ENCODE measurements at places on chromosomes 1 and 21.

GRCh38 chr1:77010937-77011336 is 143.7 kb downstream of the ST6GALNAC5 start:
- no peak for DNase-seq

GRCh38 chr1:185073725-185074124 is 28.4 kb downstream of the RNF2 start:
- DNase-seq, result no peak

DNA sequence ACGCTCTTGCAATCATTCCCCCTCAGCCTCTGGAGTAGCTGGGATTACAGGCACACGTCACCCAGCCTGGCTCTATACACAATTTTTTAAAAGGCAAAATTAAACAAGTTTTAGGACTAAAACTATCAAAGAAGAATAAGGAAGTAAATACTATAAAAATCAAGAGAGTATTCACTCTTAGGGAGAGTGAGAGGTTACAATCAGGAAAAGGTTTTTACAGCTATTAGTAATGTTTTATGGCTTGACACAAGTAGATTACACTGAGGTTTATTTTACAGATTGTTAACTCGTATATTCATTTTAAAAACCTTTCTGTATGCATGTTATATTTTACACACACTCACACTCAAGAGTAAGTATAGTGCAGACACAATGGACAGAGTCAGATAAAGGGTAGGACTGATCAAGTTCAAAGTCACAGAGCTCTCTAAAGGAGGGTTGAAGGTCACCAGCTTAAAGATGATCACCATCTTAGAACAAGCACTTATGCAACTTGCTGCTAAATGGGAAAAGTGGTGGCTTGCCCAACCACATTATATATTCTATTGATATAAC is 77.9 kb upstream of the MAN1A2 start:
- DNase-seq, result no peak

GRCh38 chr21:36255663-36256062 is 64.3 kb upstream of the MORC3 start:
- no peak for DNase-seq

DNA sequence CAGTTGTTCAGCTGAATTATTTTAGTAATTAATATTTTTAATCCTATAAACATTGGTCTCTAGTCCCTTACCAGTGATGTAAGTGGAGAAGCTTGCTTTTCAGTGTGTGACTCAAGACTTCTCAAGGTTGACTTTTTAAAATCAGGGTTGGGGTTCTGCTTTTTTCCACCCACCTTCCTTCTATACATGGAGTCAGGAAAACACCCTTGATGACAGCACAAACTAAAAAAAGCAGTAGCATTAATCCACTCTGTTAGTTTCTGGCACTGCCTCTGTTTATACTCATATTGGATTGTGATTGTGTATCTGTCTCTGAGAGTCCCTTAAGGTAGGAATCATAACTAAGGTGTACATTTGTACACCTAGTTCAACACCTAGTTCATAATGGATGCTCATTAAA is 8.3 kb upstream of the PLEKHO1 start:
- DNase-seq, result no peak

DNA sequence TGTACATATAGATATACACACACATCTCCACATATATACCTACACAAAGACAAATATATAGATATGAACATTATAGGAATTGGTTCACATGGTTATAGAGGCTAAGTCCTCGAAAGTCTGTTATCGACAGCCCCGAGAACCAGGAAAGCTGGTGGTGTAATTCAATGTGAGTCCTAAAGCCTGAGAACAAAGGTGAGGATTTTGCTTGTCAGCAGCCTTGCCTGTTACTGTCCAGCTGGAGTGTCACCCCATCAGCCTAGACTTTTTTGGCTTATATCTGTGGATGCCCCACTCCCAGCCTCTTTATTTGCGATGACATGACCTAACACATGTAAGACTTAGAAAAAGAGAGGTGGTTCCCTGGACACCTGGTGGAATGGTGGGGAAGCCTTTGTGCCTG is 97.0 kb downstream of the GIPC2 start:
- DNase-seq, result no peak

DNA sequence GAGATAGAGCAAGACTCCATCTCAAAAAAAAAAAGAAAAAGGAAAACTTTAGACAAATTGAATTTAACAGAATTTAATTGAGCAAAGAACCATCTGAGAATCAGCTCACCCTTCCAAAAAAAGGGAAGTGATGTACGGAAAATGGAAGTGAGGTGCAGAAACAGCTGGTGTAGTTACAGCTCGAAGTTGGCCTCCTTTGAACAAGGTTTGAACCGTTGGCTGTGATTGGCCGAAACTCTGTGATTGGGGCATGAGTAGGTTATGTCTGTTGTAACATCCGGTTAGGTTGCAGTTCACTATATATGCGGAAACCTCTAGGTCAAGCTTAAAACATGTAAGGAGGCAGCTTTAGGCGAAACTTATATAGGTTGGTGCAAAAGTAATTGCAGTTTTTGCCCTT is 97.9 kb upstream of the KIF26B start:
- no peak for DNase-seq

DNA sequence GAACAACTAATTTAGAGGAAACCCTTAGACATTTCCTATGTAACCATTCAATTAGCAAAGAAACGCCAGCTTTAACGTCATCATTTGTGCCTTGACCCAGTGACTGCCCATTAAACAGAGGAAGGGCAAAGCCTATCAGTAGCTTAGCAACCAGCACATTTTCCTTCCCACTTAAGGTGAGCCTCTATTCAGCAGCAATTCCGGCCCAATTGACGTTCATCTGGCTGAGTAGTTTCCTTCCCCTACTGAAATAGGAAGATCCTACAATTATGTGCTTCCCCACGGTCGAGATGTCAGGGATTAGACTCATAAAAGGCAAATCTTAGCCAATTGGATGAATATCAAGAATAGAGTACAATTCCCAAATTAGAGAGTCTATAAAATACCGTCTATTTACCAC is 482.1 kb upstream of the ADAMTS5 start:
- DNase-seq, result no peak

DNA sequence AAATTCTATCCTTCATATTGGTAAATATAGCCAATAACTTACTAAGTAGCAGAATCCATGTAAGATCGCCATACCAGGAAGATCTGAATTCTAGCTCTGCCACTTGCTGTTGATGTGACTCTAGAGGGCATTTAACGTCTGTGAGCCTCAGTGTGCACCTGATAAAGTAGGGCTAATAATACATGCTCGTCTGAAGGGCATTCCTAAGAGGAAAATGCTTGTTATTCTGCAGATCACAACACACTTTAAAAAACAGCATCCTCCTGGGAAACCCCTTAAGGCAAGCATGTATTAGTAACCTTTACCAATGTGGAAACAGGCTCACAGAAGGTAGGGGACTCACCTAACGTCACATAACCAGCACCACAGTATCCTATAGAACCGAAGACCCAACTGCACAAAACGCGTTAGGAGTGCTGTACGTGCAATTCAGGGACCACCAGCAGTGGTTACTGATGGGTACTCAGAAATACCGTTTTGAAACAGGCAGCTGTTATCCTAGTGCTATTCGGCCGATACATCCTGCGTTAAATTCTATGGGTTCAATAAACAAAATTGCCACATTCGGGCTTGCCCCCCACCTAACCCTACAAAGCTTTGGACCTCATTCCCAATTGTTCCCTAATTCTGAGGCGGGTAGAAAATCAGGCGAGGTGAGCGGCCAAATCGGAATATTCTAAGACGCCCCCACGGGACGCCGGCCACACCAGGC is 758 bp downstream of the DEPDC1 start:
- DNase-seq, result no peak

DNA sequence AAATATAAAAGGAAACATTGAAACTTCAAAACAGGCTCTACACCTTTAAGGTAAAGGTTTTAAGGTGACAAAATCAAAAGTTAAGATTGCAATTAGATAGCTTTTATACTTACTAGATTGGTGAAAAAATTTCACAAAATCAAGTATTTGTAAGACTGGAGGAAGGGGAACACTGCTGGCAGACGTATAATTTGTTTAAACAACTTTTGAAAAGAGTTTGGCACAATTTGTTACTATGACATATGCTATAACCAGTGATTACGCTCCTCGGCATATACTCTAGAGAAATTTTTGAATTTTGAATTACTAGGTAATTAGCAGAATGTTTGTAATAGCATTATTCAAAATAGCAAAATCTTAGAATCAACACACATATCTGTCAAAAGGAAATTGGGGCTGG is 425.0 kb downstream of the LRRIQ3 start:
- no peak for DNase-seq

DNA sequence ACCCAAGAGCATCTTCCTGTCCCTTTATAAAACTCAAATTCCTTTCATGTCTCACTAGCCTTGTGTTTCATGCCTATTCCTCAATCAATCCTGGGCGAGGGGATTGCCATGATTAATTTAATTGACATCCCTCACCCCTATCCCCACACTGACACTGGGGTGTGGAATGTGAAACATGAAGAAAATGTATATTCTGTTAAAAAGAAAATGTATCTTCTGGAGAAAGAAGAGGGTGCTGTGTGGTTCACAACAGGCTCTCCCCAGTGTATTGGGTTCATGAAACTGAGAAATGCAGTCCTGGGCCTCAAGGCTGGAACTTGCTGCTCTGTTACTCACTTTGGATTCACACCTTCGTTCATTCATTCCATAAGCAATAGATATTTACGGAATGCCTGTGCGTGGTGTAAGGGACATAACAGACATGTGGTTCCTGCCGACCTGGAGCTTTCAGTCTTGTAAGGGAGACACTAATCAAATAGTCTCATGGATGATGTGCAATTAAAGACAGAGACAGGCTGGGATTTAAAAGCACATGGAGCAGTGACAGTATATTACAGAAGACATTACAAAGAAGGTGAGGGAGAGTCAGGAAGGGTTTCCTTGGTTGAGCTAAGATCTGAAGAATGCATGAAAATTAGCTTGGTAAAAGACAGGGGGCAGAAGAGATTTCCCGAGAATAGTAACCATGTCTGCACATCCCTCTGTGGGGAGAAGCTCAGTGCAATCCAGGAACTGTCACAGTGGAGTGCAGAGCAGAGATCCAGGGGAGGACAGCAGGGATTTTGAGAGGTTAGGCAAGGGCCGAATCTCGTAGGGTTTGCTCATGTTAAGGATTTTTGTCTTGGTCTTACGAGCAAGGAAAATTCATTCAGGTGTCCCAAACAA is 32.1 kb downstream of the SERTAD4 start:
- no peak for DNase-seq

DNA sequence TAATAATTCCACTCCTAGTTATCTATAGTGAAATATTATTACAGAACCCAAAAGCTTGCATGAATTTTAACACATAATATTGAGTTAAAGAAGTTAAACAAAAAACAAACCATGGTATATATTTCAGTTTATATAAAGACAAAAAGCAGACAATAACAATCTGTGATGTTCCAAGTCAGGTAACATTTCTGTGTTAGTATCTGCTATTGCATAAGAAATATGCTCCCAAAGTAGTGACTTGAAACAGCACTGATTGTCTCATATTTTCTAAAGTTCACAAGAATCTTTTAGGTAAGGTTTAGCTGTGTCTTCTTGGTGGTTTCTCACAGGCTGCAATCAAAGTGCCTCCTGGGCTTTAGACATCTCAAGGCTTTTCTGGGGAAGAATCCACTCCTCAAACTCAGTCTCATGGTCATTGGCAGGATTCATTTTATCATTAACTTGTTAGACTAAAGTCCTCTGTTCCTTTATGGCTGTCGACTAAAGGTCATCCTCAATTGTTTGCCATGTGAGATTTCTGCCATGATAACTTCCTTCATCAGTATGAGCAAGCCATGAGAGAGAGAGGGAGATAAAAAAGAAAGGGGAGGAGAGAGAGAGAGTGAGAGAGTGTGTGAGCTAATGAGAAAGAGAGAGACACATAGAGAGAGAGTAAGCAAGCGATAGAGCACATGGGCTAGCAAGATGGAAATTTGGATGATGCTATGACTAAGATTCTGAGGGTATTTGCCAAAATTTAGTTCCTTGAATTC is 19.9 kb downstream of the GBP1 start:
- DNase-seq, result no peak

DNA sequence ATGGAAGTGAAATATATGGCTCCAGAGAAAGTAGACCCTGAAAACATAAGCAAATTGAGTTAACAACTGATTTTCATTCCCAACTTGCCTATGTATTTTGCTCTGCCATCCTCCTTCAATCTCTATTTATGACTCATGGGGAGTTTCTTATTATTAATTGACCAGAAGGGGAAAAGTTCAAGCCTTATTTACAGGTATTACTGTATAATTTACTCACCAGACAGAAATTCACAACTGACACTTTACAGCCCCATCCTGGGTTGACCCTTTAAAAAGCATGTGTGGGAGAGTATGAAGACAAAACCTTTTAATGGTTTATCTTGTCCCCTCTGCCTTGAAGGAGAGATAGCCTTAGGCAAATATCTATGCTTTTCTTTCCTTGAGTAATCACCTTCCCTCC is 39.8 kb upstream of the C1orf53 start:
- no peak for DNase-seq

- no peak for DNase-seq
Measured at GRCh38 chr1:226360106-226360746, 47.7 kb downstream of the PARP1 start.

- DNase-seq, result no peak
Measured at GRCh38 chr1:183129921-183130690, 56.0 kb upstream of the LAMC2 start.

DNA sequence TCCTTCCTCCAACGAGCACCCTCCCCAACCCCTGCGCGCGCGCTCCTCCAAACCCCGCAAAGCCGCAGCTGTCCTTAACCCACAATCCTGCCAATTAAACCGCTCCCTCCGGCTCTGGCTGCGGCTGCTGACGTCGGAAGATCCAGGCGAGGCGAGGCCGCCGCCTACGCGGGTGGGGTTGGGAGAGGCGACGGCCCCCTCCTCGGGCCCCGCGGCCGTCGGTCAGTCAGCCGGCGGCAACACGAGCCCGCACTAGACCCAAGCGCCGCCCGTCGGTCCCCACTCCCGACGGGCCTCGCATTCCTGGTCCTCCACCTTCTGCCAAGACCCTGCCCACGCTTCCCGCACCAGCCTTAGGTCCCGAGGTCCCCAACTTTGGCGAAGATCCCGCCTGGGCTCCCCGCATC is 75.4 kb downstream of the VWA5B1 start:
- DNase-seq, result no peak

DNA sequence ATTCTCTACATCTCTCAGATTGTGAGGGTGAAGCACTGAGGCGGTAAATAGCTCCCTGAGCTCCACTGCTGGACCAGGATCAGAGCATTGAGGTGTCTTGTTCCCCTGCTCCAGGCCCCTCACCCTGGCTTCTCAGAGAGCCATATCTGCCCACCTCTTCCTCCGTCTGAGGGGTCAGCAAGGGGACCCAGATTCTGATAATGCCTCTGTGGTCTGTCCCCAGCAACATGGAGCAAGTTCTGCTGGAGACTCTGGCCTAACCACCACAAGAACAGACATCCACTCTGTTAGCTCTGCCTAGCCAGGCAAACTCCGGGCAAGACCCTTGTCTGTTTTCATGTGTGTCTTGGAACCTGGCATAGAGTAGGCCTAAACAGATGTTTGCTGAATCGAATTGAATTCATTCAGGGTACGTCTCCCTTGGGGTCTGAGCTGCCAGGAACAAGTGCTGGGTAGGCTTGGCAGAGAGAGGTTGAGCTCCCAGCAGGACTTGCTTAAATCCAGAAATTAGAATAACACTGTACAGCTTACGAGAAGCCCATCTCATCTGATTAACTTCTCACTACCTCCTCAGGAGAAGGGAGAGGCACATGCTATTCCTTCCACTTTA is 2.3 kb downstream of the TRAF5 start:
- DNase-seq, result no peak

- no peak for DNase-seq
Measured at GRCh38 chr21:46126309-46127238, 28.7 kb downstream of the COL6A2 start.
